Activated T-cell treated with anti-CD3 and anti-CD28 coated beads for 1 hour (primary cell): ENCODE measurements at places on chromosomes 3 and 15.

DNA sequence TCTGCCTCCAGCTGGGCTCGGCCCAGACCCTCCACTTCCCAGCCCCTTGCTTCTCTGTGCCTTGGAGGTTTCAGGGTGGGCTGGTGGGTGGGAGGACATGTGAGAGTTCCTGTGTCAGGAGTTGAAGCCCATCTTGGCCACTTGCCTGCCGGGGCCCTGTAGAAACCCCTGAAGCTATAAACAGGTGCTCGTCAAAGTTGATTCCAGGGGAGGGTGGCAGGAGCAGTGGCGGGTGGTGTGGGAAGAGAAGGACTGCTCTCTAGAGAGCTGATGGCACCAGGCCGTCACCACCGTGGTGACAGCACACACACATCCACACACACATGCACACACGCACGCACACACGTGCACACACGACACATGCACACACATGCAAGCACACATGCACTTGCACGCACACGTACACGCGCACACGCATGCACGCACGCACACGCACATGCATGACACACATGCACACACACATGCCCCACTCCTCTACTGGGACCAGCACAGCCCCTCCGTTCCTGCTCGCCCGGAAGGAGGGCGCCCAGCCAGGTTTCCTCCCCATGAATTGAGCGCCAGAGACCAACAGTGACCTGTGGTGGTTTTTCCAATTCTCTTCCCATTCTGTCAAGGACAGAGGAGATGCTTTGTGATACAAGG, 56.3 kb upstream of the CGNL1 start:
- DNase-seq = no peak

- DNase-seq = no peak
Measured at GRCh38 chr3:173043757-173044156, 97.3 kb downstream of the SPATA16 start.

DNA sequence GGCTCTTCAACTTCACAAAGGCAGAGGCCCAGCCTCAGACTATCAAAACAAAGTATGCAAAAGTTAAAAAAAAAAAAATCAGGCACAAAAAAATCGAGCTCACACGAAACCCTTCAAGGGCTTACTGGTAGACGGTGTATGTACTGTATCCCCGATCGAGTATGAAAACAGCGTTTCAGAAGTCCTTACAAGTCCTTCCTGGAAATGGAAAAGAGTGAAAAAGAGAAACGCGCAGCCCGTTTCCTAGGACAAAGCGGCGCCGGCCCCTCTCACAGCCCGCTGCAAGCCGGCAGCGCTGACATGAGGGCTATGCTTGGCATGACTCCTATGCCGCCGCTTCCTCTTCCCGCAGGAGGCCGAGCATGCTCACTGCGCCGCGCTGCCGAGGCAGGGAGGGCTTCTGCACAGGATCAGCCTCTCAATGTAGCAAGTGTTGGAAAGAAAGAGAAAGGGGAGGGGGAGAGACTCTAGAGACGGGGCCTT, at the start of gene VGLL4:
Gene VGLL4 (minus strand): TSS at position 311 of the 483 bp plus-strand sequence. CDS start 397 bp downstream, outside the sequence.
- DNase-seq = peak; percentile 49

GRCh38 chr3:31077021-31077601, 182.7 kb upstream of the GADL1 start:
- no peak for DNase-seq

DNA sequence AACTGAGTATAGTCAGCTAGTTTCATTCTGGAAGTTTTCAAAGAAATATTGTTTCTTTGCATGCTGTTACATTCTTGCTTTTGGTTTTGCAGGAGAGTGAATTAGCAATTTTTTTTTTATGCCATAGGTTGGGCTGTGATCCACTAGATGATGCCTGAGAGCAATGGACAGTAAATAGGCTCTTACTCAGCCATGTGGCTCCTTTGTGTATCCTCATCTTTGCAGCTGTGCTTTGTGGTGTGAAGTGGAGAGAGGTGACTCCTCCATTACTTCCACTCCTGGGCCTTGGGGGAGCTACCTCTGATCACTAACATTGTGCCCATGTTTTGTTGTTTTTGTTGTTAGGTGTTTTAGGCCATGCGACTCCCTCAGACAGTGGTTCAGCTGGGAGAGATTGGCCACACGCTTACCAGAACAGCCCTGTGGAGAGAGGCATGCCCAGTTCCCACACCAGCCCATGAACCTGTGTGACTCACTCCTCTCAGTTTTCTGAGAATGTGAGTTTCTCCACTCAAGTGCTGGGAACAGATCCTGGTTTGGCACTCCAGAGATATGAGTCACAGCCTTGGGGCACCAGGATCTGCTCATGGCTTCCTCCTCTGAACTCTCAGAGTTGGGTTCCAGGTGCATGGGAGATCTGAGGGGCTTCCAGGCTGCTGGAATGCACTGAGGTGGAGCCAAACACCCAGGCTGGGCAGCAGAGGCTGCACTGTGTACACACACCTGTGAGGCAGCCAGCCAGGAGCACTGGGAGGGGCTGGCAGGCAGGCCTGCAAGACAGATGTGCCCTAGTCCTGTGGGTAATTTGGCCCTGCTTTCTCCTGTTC, 785.3 kb downstream of the ROBO2 start:
- no peak for DNase-seq

DNA sequence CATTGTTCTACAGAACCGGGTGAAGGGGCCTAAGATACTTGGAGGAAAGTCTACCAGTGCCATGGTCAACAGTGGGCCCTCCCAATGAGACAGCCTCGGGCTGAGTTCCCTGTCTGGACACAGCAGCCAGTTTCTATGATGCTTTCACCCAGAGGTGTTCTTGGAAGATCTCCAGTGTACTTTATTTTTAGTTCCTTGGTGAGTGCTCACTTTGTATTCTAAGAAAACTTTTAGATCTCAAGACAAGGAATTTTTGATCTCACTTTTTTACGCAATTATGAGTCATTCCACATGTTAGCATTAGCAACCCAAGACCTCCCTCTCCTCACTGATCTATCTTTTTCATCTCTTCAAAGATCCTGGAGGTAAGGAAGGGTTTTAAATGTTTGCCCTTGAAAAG, 287.7 kb downstream of the RORA start:
- no peak for DNase-seq

GRCh38 chr3:46733026-46733800, 15.5 kb upstream of the PRSS50 start:
- no peak for DNase-seq

DNA sequence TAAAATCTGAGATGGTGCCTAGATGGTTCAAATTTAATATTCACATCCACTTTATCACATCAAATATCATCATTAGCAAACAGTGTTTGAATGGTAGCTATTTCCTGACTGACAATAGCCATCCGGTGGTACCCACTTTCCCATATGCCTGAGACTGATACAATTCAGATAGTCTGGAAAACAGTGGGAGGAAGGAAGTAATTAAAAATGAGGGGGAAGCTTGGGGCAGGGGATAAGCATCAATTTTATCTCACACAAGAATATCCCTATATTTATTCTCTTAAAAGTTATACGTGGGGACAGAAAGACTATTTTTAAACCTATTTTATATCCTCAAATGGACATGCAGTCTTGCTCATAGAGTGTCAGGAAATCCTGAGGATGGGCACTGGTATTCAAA, 122.5 kb upstream of the GAP43 start:
- DNase-seq = no peak

GRCh38 chr15:48954538-48954937, 9.2 kb downstream of the SHC4 start:
- DNase-seq = no peak

DNA sequence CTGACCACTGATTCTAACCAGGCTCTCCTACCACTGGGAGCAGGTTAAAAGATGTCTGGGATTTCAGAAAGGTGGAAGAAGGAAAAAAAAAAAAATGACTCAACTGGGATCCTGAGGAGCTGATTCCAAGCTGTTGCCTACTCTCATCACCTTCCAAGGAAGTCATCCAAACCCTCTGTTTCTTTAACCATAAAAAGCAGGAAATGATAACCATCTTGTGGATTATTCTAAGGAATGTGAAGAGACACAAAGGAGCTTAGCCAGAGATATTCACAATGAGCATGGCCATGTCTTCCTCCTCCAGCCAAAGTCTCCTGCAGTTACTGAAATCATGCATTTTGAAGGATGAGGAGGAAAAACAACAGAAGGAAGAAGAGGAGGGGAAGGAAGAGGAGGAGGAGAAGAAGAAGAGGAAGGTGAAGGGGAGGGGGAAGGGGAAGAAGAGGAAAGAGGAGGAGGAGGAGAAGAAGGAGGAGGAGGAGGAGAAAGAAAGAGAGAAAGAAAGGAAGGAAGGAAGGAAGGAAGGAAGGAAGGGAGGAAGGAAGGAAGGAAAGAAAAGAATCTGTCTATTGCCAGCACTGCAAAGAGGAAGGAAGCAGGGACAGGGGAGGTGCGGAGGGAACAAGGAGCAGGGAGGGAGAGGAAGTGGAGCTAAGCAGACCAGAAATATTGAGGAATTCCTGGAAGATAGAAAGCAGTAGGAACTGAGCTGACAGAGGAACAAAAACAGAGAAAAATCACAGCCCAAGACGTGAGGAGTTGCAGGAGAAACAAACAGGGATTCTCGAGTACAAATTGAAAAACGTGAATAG, 229.2 kb downstream of the UACA start:
- DNase-seq = no peak

- DNase-seq = no peak
Measured at GRCh38 chr3:153429821-153430220, 267.8 kb downstream of the RAP2B start.

DNA sequence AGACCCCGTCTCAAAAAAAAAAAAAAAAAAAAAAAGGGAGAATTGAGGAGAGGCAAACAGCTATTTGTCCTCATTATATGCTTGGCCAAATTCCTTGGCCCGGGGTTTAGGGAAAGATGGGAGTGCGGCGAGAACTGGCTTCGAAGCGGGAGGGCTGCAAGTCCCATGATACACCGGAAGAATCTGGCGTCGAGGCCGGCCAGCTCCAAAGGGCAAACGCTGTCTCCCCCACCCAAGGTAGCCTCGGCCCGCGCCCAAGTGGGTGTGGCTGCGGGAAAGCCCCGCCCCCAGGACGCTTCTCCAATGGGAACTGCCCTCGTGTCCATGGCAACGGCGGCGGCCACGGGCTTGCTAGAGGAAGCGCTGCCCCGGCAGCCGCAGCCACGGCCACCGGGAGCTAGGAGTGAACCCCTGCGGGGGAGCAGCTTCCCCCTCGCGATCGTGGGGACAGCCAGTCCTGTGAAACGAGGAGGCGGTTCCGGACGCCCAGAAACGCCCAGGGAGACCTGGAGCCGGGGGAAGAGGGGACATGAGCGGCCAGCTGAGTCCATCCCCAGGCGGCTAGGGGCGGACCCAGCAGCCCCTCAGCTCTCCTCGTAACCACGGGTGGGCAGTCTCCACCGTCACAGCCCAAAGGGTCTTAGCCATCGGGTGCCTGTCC, at the start of gene TTLL13:
Gene TTLL13 (plus strand): TSS at position 354 of the 661 bp plus-strand sequence. CDS start 1,075 bp downstream, outside the sequence.
- DNase-seq = peak; percentile 68

DNA sequence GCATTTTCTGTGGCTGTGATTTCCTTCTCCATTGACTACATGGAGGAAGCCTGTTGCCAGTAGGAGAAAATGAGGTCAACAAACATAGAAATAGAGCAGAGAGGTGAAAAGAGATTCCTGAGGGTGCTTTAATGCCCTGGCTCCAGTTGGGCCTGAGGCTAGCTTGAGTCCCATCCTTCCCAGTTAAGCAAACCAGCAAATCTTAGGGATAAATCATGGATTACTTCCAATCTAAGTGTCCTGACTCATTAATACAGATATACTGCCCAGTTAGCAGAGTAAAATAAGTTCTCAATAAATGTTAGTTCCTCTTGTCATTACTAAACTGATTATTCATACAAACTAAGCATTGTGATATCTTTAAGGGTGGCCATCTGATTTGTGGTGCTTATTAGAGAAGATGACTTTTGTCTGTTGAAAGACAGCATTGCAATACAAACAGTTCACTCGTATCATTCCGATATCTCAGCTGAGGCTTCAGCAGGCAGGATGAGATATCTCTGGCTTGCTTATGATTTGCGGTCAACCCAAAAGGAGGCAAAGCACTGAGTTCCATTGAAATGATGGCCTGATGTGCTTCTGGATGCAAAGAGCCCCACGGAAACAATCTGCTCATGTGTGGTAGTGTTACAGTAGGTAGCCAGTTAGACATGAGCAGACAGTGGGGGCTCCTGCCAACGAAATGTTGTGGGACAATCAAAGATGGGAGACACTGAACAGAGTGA, 6.6 kb upstream of the STARD5 start:
- DNase-seq = no peak

DNA sequence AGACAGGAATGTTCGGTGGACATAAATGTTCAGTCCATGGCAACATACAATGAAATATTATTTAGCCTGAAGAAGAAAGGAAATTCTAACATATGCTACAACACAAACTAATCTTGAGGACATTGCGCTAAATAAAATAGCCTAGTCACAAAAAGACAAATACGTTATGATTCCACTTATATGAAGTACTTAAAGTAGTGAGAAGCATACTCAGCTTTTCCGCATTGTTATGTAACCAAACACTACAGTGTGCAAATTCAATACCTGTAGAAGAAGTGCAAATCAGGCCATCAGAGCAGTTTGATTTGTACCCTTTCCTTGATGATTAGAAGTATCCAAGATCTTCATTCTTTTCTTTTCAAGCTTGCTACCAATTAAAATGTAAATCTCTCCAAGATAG, 1023.4 kb upstream of the NR2F2 start:
- DNase-seq = no peak

GRCh38 chr15:100335335-100335999, 6.3 kb downstream of the ADAMTS17 start:
- no peak for DNase-seq

- no peak for DNase-seq
Measured at GRCh38 chr15:68268405-68268804, 9.1 kb upstream of the FEM1B start.

DNA sequence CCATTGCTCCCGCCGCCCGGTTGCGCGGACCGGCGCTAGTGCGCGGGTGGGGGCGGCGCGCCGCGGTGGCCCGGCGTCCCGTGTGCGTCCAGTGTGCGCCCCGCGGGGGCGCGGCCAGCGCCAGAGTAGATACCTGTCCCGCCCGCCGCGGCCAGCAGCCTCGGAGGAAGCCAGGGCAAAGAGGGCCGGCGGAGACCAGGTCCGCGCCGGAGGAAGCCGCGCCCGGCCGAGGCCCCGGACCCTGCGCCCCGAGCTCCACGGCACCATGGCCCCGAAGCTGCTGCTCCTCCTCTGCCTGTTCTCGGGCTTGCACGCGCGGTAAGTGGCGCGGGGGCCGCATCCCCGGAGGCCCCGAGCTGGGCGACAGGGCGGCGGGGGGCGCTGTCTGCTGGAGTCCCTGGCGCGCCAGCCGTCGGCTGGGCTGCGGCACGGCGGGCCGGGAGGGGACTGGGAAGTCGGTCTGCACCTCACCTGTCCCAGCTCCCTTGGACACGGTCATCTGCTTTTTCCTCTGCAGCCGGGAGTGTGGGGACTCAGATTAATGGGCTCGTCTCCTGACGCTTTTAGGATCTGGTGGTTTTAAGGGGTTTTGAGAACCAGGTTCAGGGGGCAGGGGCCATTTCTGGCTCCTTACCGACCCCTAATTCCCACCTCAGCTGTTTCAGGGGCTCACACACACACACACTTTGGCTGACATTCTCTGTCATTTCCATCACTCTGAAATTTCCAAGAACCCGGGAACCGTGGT, 464 bp downstream of the GABRG3 start:
- no peak for DNase-seq

DNA sequence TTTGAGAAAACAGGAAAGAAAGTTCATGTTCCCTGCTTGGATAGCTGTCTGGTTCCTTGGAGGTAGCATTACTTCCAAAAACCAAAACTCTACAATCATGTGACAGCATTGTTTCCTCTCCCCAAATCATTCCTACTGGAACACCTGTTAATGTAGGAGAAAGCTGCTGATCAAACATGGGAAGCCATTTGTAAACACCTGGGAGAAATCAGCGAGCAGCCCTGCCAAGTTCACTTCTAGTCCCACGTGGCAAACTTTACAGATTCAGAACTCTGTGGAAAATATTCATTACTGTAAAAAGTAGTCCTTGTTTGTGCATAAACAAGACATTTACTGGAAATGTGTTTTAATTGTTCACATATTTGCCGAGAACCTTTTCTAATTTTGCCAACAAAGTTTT, 275.5 kb upstream of the AZI2 start:
- no peak for DNase-seq
